RKO (cell line): ENCODE measurements at places on chromosomes 1 and 21.

GRCh38 chr1:200483491-200484143 lies 73.8 kb upstream of the ZNF281 start:
- peak; percentile 96 for DNase-seq

- no peak for DNase-seq
Observed at GRCh38 chr1:47687631-47688460, 250.0 kb downstream of the FOXD2 start.

DNA sequence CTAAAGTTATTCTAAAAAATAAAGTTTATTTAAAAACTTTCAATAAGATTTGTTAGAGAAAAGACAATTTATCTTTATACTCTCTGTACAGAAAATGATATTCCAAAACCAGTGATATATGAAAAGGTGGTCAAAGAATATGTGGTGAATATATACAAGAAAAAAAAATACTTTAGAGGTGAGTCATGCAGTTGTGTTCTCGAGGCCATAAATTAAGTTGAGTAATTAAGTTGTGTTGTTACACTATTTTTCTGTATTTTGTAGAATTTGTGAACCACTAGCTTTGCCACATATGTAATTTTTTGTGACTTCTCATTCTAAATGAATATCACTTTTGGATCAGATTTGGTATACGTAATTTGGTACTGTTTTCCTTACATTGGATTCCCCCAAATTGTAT lies 23.6 kb upstream of the DUSP10 start:
- peak; percentile 14 for DNase-seq

DNA sequence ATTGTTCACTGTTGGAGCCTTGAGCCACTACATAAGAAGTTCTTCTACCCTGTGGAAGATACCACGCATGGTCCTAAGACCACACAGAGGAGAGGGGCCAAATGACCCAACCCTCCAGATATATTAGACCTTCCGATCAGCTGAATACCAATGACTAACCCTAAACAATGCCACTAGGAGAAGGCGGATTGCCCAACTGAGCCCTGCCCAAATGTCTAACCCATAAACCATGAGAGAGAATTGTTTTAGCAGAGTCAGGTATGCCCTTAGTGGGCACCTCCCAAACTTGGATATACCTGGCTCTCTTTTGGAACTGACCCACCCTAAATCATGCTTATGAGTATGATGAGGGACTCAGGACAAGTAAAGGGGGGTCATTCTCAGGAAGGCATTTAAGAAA lies 12.3 kb downstream of the SMG5 start:
- no peak for DNase-seq

GRCh38 chr1:54191525-54191924 lies 8.3 kb downstream of the CYB5RL start:
- no peak for DNase-seq

GRCh38 chr21:34583926-34584563 lies 30.9 kb downstream of the RCAN1 start:
- no peak for DNase-seq

DNA sequence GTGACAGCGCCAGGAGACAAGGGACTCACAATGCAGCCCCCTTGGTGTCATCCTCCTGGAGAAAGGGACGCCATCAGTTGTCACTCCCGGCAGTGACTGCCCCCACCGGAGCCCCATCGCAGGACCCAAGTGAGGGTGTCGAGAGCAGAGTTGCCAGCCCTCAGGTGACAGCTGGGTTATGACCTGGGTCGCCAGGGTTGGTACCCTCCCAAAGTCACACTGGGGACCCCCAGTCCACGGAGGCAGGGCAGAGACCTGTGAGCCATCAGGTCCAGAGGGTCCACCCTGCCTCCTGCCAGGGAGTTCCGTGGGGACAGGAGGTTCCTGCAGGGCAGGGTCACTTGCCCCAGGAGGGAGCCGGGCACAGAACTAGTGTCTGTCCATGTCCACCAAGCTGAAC lies 78.2 kb upstream of the IFFO2 start:
- no peak for DNase-seq
